ENCODE measurements at places on chromosomes 2 and 18.

DNA sequence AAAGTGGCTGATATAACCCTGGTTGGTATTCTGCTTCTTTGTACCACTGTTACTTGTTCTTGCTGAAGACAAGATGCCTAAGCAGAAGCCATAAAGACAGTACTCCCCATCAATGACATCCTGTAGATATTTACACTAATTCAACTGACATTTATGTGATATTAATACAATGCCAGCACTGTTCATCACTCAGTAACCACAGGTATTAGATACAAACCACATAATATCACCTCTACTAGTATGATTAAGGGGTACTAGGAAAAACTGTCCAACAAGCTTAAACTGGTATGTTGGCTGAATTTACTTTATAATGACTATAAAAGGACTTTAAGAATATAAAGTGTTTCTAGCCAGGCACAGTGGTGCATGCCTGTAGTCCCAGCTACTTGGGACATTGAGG lies 65.8 kb downstream of the RTN4 start:
- no peak for DNase-seq

GRCh38 chr2:58951722-58952121 lies 710.6 kb upstream of the FANCL start:
- DNase-seq, result no peak

- DNase-seq, result no peak
Measured at GRCh38 chr2:208224802-208225201, 30.1 kb downstream of the IDH1 start.

- no peak for DNase-seq
Measured at GRCh38 chr2:237327175-237327950, 86.6 kb downstream of the COL6A3 start.

DNA sequence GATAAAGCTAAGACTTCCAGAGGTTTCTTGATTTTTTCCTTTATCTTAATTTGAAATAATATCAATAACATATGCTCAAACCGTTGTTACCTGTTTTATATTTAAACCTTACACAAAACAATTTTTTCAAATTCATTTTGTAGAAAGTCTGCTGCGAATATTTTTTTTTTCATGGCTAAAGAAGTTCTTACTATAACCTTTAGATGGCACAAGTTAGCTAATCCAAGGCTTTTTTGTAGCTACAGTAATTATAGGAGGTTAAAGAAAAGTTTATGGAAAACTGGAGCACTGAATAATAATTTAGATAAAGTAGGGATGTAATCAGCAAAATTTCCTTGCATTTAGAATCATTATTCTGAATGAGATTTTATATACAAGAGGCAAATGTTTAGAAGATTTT lies 78.0 kb upstream of the PNPT1 start:
- DNase-seq, result no peak

DNA sequence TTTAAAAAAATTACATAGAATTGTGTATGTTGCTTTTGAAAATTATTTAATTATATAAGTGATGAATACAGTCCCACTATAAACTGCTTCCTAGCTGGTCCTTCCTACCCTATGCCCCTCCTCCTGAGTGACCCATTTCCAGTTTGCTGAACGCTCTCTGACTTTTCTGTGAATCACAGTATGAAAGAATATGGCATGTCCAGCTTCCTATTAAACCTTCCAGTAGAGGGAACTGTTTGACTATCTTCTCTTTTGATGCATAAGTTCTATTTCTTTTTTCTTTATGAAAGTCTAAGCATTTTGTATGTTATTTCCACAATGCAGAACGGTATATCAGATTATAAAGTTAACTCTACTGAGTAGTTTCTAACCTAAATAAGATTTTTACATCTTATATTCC lies 41.3 kb downstream of the PSMG2 start:
- DNase-seq, result no peak

DNA sequence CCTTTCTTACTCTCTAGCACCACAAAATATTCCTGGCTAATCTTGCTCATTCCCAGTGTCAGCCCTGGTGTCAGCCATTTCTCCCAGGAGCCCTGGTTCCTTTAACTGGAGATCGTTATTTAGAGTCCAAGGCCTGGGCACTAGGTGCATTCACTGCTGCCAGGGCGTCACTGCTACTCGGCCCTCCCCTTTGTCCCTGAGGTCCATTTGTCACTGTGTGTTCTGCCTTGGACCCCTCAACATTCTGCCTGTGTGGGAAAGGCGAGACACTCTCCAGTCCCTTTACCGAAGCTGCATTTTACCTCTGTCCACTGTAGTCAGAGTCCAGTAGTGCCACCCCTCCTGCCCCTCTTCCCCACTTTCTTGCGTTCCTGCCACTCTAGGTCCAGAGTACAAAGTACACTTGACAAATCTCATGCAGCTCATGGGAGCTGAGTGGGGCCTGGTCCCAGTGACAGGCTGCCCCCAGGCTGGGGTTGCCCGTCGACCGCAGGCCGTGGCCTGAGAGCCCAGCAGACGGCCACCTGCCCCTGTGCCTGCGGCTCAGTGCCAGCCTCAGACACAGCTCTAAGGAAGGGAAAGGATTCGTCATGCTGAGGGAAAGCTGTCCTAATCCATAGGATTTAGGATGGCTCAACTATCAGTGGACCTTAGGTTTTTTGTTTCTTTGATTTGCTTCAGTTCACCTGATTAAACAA lies 52.1 kb downstream of the COPS8 start:
- no peak for DNase-seq

DNA sequence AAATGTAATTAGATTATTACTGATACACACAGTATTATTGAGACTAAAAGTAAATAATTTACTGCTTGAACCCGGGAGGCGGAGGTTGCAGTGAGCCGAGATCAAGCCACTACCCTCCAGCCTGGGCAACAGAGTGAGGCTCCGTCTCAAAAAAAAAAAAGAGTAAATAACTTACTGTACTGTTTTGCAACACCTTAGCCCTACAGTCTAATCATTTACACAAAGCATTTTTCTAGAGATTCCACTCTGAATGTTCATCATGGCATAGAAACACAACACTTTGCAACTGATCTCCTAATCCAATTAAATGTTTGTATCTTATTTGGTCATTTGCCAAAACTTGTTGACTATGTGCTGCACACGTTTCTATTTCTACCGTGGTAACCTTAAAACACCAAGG lies 23.4 kb upstream of the RMP24 start:
- no peak for DNase-seq

DNA sequence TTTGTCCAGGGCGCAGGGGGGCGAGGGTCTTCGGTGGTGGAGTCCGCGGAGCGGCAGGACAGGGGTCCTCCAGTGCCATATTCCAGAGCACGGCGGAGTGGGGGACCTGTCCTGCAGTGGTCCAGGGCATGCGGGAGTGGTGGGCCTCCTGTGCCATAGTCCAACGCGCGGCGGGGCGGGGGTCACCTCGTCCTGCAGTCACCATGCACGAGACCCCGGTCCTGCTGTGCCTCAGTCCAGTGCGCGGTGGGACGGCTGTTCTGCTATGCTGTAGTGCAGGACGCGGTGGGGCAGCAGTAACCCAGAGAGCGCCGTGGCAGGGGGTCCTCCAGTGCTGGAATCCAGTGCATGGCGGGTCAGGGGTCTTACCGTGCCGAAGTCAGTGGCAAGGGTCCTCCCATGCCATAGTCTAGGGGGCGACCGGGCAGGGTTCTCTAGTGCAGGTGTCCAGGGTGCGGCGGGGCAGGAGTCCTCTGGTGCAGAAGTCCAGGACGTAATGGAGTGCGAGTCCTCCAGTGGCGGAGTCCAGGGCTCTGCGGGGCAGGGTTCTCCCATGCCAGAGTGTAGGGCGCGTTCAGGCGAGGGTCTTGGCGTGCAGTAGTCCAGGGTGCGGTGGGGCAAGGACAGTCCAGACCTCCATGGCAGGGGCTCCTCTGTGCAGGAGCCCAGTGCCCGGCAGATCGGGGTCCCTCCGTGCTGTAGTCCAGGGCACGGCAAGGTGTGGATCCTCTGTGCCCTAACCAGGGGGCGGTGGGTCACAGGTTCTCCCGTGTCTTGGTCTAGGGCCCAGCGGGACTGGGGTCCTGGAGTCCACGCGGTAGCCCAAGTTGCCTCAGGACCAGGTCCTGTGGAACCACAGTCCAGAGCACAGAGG lies 130.4 kb downstream of the CCDC74A start:
- DNase-seq, result no peak

- DNase-seq, result no peak
Measured at GRCh38 chr2:237092920-237093781, 7.5 kb downstream of the COPS8 start.

GRCh38 chr2:233419602-233420391 lies 65.5 kb downstream of the DGKD start:
- DNase-seq, result peak; percentile 27

DNA sequence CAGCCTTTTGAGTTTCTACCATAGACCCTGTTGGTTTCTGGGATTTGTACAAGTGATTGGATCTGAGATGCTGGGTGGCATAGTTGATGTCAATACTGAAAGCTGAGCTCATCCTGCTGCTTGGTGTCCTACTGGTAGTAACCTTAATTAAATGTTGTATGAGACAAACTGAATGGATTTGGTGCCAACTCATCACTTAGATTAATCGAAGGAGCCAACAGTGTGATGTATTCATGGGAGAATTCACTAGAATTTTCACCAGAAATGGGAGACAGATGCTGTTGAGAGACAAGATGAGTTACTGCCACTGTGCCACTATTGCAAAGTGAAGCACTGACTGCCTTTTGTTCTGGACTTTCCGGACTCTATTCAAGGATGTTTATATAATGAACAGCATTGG lies 158.5 kb downstream of the THADA start:
- DNase-seq, result no peak

GRCh38 chr2:84969511-84970209 lies 1.3 kb upstream of the KCMF1 start:
- peak; percentile 34 for DNase-seq

DNA sequence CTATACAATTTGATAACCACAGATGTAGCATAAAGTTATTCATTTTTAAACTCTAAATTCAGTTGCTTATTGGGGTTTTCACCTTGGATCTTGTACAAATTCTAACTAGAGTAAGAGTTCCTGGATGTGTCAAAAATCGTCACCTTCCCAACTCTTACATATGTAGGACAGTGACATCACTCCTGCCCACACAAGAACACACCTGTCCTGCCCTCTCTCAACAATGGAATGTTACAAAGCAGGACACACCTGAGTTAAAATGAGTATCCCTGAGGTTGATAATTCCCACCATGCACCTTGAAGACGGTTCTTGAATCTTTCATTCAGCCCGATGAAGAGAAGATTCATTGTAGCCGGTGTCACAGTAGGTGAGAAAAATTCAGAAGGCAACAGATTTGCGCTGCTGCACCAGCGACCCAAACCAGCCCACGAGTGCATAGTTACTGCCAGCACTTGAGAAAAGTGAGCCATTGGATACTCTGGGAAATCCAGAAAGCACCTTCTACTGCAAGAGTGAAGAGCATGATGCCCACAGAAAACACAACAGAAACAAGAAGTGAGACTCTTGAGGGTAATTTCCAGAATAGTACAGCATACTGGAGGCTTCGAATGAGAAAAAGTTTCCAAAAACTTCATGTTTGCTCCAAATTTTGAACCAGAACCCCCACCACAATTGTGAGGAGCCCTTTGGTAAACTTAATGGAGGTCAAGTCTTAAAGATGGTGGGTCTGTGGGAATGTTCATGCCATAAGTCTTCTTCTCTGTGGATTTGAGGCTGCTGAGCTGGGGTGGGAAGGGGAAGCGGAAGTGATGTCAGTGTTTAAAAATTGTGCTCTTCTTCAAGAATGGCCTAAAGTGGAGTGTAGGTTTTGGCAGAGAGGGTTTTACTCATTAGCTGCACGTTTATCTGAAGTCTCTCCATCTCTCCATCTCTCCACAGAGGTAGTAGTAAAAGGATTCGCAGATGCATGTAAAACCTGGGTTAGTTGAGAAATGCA lies 34.7 kb upstream of the ADAM23 start:
- DNase-seq, result no peak

- no peak for DNase-seq
Measured at GRCh38 chr2:26619521-26619951, 21.6 kb downstream of the CIB4 start.

GRCh38 chr18:12068950-12069320 lies 24.7 kb upstream of the ANKRD62 start:
- no peak for DNase-seq

GRCh38 chr2:145753966-145754365 lies 1234.0 kb upstream of the ZEB2 start:
- DNase-seq, result no peak

DNA sequence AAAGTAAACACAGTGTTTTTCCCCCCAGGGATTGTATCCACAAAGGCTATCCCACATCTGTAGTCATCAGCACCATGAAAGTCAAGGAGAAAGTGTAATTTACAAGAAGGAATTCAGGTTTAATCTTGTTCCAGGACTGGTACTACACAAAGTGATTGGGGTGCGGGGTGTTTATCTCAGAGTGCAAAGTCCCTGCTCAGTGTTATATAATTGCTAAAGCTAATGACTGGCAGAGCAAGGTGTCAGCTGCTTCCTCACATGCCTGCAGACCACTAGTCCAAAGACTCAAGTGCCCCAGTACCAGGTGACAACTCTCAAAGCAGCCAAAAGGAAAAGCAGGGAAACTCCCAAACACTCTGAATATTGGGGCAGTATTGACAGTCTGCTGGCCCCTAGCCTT lies 40.4 kb upstream of the PDCL3 start:
- no peak for DNase-seq

- no peak for DNase-seq
Measured at GRCh38 chr2:174153757-174154680, 94.3 kb downstream of the OLA1 start.

- DNase-seq, result no peak
Measured at GRCh38 chr2:121902171-121902591, 146.7 kb downstream of the TSN start.

DNA sequence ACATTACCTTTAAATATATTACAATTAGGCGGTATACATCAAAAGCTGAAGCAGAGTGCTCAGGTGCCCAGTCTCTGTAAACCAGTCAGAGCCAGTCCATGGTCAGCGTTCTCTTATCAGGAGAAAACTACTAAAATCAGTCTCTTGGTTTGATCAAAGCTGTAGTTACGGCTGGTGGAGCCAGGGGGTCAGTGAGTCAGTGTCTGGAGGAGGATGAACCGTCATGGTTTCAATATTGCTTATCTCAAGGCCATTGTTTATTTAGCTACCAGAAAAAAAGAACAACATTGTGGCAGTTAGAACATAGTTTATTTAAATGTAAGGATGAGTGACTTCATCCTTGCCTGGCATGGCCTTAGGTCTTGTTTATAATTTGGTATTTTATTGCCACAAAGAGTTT lies 71.3 kb upstream of the NYAP2 start:
- DNase-seq, result no peak

GRCh38 chr2:32804205-32804604 lies 142.5 kb upstream of the LTBP1 start:
- no peak for DNase-seq

DNA sequence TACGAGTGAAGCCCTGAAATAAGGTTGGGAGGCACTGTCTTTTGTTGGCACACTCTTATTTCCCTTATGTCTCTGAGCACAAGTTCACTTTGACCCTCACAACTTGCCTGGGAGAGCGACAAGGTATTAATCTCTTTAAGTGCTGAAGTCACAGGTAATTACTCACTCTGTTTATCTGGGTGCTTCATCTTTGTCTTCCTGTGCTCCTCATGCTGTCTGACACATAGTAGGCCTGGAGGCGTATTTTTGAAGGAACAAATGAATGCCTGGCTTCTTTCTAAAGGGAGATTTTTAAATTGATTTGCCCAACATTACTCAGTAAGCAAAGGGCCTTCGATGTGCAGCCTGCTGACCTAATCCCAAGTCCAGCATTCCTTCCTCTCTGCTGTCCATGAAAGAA lies 507.1 kb upstream of the TNP1 start:
- no peak for DNase-seq

- DNase-seq, result no peak
Measured at GRCh38 chr2:233643128-233643527, 6.9 kb downstream of the UGT1A10 start.

GRCh38 chr2:191109888-191110287 lies 40.9 kb downstream of the STAT4 start:
- no peak for DNase-seq

Measured in CD8-positive, alpha-beta T cell (primary cell).